ENCODE measurements at places on chromosomes 1 and 21.

DNA sequence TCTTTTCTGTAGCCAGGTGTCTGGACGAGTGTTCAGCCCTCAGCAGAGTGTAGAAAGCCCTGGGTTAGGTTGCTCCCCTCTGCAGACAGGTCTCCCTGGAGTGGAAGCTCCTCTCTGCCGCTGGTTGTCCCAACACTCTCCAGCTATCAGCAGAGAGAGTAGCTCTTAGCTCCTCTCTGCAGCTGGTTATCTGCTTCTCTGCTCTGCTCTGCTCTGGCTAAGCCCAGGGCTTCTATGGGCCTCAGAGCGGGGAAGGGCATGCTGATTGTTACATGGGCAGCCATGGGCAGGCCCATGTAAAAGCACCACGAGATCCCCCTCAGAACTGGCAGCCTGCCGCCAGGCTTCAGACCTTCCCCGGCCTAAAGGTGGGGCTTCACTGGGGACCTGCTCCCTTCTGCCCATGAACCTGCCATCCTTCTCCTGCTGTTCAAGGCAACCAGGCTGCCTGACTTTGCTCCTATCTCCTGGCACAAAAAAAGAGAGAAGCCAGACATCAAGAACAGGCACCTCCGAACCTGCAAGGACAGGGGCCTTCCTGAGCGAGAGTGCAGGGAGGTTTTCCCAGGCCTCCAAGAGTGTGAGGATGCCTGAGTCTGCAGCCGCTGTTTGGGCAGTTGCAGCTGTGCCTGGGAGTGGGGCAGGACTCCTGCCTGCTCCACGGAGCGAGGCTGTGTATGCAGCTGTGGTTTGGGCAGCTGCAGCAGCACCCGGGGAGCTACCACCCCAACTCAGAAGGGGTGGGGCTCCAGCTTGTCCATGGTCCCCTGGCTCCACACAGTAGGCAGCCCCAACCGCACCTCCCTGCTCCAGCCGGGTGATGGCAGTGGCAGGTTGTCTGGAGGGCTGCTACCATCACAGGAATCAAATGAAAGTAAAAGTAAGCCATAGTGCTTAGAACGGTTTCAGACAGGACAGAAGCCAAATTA lies 973.7 kb downstream of the LTN1 start:
- DNase-seq, result no peak

DNA sequence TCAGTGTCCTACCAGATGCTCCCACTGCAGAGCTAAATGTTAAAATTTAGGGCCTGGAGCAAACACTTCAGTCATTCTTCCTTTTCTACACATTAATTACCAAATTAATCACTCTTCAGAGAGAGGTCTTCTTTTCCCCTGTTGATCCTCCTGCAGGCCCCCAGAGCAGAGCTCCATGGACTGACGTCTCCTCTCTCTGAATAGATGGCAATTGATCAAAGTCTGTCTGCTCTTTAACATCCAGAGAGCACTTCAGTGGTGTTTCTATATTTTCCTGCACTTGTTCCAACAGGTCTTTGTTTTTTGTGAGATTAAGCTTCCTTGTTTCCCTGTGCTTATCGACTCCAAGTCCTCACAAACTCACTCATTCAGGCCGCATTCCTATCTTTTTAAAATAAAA lies 239.3 kb downstream of the SIPA1L2 start:
- DNase-seq, result no peak

- no peak for DNase-seq
Measured at GRCh38 chr21:36700971-36701755, 2.2 kb downstream of the SIM2 start.

GRCh38 chr1:32361674-32362473 lies 411 bp downstream of the FAM229A start:
- no peak for DNase-seq

DNA sequence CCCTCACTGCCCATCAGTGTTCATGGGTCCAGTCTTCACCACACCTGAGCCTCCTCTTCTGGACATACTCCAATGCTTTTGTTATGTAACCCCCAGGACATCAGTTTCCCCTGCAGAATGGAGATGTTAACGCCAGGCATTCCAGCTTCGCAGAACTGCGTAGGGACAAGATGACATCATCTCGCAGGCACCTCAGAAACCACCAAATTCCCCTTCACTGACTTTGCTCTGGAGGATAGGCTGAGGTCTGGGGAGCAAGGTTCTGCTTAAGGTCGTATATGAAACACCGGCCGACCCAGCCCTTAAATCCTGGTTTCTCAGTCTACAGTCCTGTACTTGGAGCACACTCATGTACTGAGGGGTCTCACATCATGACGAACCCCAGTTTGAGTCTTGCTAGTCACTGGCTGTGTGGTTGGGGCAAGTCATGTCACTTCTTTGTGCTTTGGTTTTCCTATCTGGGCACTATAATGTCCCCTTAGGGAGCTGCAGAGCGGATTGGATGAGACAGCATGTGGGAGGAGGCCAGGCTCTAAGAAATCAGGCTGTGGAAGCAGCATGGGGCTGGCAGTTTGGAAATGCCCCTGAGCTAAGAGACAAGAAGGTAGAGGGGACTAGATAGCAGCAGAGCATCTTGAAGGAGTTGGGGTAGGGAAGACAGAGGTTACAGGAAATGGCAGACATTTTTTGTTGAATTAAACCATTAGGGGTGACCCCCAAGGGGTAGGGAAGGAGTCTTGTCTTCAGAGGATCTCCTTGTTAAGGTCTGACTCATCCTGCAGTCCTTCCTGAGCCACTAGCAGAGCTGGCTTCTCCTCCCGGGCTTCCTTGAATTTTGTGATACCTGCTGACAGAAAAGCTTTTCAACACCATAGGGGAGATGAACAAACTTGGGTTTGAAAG lies 138.3 kb downstream of the FOXD2 start:
- DNase-seq, result no peak

DNA sequence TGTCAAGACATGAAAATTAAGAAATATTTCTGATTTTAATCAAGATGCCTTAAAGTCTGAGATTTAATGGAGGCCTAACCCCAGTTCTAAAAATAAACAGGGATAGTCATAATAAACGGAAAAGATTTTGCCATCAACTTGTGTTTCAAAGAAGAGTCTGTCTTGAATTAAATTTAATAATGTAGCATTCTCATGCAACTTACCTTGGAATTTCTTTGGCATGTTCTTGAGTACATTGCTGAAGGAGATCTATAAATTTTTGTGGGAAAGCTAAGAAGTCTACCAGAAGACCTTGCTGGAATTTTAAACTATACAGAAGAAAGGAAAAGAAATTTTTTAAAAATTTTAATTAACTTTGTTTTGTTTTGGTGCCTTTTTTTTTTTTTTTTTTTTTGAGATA lies 10.6 kb downstream of the SASS6 start:
- DNase-seq, result no peak

DNA sequence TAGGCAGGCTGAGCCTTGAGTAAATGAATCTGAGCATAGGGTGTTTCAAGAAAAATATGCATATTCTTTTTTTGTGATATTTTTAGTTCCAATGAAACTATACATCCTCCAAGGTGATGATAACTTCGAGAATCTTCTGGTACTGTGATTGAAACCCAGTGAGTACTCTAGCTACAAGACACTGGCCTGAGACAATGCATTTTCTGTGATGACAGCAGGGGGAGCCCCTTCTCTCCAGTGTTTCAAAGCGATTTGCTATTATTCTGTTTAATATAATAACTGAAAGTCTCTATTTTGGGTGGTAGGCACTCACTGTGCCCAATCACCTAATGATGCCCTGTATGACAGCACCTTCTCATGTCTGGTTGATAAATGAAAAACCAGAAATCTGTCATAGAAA lies 12.1 kb downstream of the IRF2BP2 start:
- DNase-seq, result no peak

GRCh38 chr1:190373705-190374336 lies 103.8 kb downstream of the BRINP3 start:
- no peak for DNase-seq

DNA sequence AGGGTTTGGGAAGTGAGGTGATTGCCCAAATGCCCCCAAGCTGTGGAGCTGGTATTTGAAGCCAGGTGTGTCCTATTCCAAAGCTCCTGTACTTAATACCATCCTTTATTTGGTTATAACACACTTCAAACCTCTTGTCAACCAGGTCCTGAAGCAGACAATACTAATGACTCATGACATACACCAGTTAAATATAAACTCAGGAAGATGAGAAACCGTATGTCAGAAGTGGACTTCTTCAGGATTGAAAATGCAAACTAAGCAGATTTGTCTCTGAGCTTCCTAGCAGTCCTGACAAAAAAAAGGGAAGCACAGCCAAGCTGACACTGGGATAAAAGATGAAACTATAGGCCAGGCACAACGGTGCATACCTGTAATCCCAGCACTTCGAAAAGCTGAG lies 70.6 kb downstream of the ALPL start:
- no peak for DNase-seq

GRCh38 chr1:51776408-51776807 lies 102.1 kb downstream of the NRDC start:
- no peak for DNase-seq

- no peak for DNase-seq
Measured at GRCh38 chr1:10014016-10014415, 17.0 kb downstream of the RBP7 start.

GRCh38 chr1:37501661-37502060 lies 12.9 kb downstream of the MEAF6 start:
- no peak for DNase-seq

GRCh38 chr1:230867101-230867902 lies 1.0 kb downstream of the C1orf198 start:
- no peak for DNase-seq

DNA sequence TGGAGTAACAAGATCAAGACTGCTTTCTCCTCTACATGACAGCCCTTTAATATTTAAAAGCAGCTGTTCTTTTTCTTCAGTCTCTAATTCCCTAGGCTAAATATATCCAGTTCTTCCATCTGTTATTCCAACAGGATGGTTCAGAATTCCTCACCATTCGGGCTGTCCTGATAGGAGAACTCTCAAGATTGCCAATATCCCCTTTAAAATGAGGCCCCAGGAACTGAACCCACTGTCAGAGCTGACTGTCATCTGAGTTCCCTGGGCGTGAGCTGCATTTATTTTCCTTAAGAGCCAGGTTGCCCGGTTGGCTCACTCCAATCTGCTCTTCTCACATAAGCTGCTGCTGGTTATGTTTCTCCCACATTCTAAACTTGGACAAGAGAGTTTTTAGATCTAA lies 177.6 kb downstream of the MIS18A start:
- no peak for DNase-seq

- no peak for DNase-seq
Measured at GRCh38 chr21:43957611-43958362, 54.3 kb upstream of the TRAPPC10 start.

DNA sequence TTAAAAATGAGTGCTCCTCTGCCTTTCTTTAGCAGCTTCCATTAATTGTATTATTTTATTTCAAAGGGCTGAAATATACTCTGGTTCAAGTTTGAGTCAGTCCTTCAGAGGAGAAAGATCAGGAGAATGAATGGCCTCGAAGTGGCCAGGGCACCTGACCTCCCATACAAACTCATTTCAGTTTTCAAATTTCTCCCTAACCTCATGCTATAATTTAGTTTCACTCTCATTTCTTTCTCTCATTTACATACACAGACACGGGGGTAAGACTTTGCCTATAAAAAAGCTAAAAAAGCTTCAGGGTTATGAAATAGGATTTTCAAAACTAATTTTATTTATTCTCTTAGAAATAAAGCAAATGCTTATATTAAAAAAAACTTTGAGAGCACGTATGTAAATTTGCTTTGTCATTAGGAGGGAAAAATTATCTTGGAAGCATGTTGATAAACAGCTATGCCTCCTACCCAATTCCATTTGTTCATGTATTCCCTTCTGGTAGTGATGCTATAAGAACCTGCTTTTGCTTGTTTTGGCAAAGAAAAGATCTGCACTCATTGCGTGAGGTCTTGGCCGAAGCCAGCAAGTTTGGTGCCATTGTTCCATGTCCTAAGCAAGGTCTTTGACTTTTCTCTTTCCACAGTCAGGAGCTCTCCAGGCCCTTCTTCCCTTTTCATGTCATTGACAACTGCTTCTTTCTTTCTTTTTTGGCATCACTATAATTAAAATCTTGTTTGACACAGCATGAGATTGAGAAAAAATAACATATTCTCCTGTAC lies 80.4 kb upstream of the LRRC53 start:
- no peak for DNase-seq

DNA sequence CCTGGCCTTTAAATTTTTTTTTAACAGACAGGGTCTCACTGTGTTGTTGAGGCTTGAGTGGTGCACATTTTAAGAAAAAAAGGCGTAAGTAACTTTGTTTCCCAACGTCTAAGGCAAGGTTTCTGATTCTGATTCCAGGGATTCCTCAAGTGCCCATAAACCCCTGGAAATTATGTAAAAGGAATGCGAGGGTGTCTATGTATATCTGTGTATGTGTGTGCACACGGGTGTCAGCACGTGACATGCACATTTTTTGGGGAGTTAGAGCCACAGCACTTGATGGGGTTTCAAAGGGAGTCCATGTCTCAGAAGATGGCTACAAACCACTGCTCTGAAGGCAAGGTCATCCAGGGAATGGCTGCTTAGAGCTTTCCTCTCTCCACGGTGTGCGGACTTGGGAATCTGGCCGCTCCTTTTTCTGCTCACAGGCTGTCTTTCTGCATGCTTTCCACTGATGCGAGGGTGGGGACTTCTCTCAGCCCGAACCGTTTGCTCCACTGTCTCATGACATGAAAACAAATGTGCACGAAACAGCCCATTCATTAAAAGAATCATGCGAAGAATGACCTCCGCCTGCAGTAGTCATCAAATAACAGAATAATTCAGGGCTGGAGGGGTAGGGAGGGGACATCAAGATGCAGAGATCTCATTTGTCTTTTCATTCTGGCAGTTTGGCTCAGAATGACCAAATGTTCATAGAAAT lies 18.7 kb upstream of the RERE start:
- DNase-seq, result no peak

GRCh38 chr1:11187494-11187893 lies 1.7 kb upstream of the ANGPTL7 start:
- no peak for DNase-seq

DNA sequence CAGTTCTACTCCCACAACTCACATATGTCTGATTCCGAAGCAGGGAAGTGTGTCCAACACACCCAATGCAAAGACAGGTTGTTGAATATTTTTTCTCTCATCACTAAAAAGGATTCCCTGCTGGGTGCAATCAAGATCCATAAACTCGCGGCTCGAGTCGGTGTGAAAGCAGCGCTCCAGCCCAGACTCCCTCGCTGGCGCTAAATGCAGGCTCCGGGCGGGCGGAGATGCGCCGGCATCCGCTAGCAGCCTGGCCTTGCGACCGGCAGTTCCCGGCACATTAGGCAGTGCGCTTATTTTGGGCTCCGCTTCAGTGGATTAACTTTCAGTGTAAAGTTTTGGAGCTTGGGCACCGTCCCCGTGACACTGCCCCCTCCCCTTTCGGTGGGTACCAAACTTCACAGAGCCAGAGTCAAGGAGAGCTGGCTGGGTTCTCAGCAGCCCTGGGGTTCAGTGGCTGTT lies 87.7 kb upstream of the POU3F1 start:
- DNase-seq, result no peak

- no peak for DNase-seq
Measured at GRCh38 chr1:91036894-91037829, 15.3 kb upstream of the ZNF644 start.

- DNase-seq, result no peak
Measured at GRCh38 chr1:38585460-38585859, 274.1 kb downstream of the RRAGC start.

- no peak for DNase-seq
Measured at GRCh38 chr1:180249725-180250498, 19.8 kb downstream of the LHX4 start.
